Glutamatergic neuron (in vitro differentiated cells): ENCODE measurements at places on chromosomes 5 and 9. TPM values are rescaled to one million over a fixed set of nuclear protein-coding genes. Genes with fewer than 3 reads are reported as not detected.
A peak's percentile ranks its signal among the peaks of the same experiment; 100 is the strongest.

DNA sequence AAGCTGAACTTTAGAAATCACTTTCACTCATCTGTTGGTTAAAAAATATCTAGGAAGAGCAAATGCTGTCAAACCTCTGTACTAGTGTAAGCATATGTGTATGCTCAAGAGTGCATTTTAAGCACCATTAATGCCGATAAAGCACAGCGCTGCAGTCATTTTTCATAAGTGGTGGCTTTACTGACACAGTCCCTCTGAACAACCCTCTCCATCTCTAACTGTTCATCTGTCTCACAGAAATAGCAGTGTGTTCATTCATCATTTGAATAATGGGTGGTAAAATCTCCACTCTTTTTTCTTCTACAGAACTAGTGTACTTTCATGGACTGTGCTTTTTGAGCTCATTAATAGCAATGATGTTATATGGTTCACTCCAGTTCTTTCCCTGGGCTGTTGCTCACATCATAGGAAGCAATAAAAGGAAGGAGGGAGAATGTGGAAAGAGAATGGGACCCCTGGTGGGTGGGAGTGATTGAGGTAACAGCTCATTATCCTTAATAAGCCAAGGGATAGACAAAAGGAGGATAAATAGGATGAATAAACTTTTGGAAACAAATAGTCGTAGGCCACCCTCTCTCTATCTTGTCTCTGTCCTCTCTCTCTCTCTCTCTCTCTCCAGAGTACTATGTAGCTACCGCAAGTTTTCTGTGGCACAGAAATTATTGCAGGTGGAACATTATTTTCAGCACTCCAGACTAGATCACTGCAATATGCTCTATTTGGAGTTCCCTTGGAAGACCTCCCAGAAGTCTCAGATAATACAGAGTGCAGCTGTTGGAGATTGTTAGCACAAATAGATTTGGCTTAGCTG lies 117.9 kb upstream of the PRDM9 start:
- H3K27me3 ChIP-seq = no peaks in the 10 kb centered on the region
- no peak overlapping the region for H3K27ac ChIP-seq
- no peaks in the 10 kb centered on the region for H3K36me3 ChIP-seq
- H3K4me1 ChIP-seq = no peaks in the 10 kb centered on the region
- H3K4me3 ChIP-seq = no peak overlapping the region

DNA sequence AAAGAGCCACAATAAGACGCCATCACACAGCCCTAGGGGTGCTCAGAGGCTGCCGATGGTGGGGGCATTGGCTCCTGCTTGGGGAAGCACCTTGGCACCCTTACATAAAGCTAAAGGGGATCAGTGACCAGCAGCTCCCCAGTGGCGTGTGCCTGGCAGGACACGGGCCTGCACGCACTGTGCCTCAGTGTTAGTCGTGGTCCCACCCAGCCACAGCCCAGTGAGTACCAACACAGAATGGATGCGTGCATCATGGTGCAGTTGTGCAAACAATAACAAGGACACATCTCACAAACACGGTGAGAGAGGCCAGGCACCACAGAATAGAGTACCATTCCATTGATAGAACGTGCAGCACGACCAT lies 103.2 kb downstream of the WNK2 start:
- peak overlapping the region; percentile 49 for H3K4me3 ChIP-seq
- peak overlapping the region; percentile 84 for H3K27ac ChIP-seq
- no peak for DNase-seq
- peaks cover 11% of the 10 kb centered on the region for H3K27me3 ChIP-seq
- peaks cover 30% of the 10 kb centered on the region for H3K4me1 ChIP-seq
- peaks cover 7% of the 10 kb centered on the region for H3K36me3 ChIP-seq

- H3K4me1 ChIP-seq = peaks cover 33% of the 10 kb centered on the region
- peak overlapping the region; percentile 97 for H3K4me3 ChIP-seq
- DNase-seq = no peak
- H3K27ac ChIP-seq = peak overlapping the region; percentile 97
- H3K36me3 ChIP-seq = no peaks in the 10 kb centered on the region
Observed at GRCh38 chr9:86281593-86282076, 703 bp downstream of the ISCA1 start.

DNA sequence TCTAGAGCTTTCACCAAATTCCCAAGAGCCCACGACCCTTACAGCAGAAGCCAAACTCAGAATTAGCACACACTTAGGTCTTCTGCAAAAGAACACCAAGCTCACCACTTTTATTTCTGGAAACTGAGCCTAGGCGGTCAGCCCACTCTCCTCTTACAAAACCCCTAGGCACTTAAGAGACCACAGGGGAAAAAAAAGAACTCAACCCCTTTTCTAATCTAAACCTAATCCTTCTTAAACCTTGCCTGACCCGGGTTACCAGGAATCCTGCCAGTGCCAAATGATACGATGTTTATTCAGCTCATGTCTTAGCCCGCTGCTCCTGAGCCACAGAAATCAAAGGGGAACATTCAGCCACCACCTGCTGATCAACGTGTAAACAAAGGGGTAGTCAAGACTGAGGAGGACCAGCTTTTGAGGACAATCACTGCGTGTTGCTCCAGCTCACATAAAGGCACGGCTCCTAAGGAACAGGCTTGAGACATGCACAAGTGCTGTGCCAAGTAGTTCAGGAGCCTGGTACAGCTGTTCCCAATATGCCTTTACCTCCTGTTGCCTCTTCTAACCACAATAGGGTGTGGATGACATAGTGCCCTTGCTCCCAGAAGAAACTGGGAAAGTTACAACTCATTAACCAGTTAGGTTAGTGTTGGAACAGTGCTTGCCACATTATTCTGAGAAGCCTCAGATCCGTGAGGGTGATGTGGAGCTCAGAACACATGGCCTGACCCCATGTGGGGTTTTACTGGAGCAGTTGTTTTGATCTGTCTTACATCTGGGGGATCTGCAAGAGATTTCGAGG lies 49.3 kb downstream of the ZFAND5 start:
- no peak overlapping the region for H3K4me3 ChIP-seq
- no peak overlapping the region for H3K27ac ChIP-seq
- DNase-seq = no peak
- no peaks in the 10 kb centered on the region for H3K36me3 ChIP-seq

- H3K4me1 ChIP-seq = no peaks in the 10 kb centered on the region
- no peak overlapping the region for H3K27ac ChIP-seq
- DNase-seq = no peak
- H3K4me3 ChIP-seq = no peak overlapping the region
- H3K36me3 ChIP-seq = peaks cover 7% of the 10 kb centered on the region
- H3K27me3 ChIP-seq = no peaks in the 10 kb centered on the region
Observed at GRCh38 chr5:129361441-129362025, 98.6 kb upstream of the ADAMTS19 start.

- no peak overlapping the region for H3K27ac ChIP-seq
- no peak overlapping the region for H3K4me3 ChIP-seq
- no peaks in the 10 kb centered on the region for H3K27me3 ChIP-seq
- H3K4me1 ChIP-seq = no peaks in the 10 kb centered on the region
Observed at GRCh38 chr5:33994845-33995244, 10.4 kb upstream of the SLC45A2 start.

DNA sequence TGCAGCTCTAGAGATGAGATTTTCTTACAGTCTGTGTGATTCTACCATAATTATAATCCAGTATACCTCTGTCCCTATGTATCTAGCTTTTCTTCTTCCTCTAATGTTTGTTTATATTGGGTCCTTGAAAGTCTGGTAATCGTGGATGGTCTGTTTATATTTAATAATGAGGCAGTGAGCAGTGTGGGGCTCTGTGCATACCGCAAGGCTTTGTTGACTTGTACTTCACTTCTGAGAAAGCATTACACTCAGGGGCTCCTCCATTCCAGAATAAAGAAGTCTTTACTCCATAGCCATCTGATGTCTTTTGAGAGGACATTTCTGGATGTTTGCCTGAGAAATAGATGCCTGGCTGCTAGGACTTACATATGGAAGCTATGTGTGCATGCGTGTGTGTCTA lies 4.5 kb upstream of the MPDZ start:
- no peak overlapping the region for H3K27ac ChIP-seq
- peaks cover 3% of the 10 kb centered on the region for H3K27me3 ChIP-seq
- no peak overlapping the region for H3K4me3 ChIP-seq

DNA sequence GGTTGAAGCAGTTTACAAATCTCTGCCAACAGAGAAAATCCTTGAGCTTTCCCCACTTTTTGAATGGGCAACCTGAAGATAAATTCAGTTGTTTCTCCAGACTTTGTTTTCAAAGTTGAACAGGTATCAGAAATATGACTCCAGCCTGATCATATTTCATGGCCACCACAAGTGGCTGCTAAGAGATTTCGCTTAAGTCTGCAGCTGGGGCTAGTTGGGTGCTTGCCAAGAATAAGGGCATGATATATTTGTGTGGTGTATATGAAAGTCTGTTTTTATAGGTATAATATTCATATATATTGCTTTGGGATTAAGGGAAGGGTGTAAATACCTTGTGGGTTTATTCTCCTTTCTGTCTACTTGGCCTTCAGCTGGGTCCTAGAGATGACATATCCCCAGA lies 168.4 kb upstream of the GDNF start:
- H3K27me3 ChIP-seq = no peaks in the 10 kb centered on the region
- DNase-seq = no peak
- H3K4me1 ChIP-seq = no peaks in the 10 kb centered on the region
- H3K4me3 ChIP-seq = no peak overlapping the region

- DNase-seq = no peak
- H3K27ac ChIP-seq = no peak overlapping the region
- no peak overlapping the region for H3K4me3 ChIP-seq
- H3K27me3 ChIP-seq = peaks cover 13% of the 10 kb centered on the region
- peaks cover 9% of the 10 kb centered on the region for H3K4me1 ChIP-seq
Observed at GRCh38 chr9:136368190-136368589, 4.6 kb upstream of the DNLZ start.

- H3K4me3 ChIP-seq = no peak overlapping the region
- no peak overlapping the region for H3K27ac ChIP-seq
- peaks cover 1% of the 10 kb centered on the region for H3K27me3 ChIP-seq
- no peak for DNase-seq
- H3K36me3 ChIP-seq = peaks cover 19% of the 10 kb centered on the region
Observed at GRCh38 chr9:113927277-113927676, 51.2 kb downstream of the ZNF618 start.

DNA sequence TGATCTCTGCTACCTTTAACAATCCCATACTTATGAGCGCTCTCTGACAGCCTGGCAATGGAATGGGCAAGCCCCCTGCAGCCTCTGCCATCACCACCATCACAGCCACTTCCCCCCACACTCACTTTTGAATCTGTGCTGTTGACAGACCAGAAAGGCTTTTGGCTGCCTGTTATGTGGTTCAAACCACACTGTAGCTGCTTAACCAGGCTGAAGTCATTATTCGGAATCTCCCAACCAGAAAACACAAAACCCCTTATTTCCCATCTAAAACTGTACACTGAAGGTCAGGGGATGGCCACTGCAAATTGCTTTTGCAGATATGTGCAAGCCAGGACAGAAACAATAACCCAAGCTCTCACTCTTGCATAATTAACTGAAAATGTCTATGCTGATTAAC lies 35.8 kb downstream of the PTCH1 start:
- no peaks in the 10 kb centered on the region for H3K36me3 ChIP-seq
- DNase-seq = no peak
- H3K27me3 ChIP-seq = no peaks in the 10 kb centered on the region
- H3K4me3 ChIP-seq = no peak overlapping the region

GRCh38 chr9:77149879-77150278 lies 27.5 kb upstream of the VPS13A start:
- H3K4me1 ChIP-seq = no peaks in the 10 kb centered on the region
- no peaks in the 10 kb centered on the region for H3K36me3 ChIP-seq
- H3K27me3 ChIP-seq = no peaks in the 10 kb centered on the region
- no peak overlapping the region for H3K4me3 ChIP-seq
- DNase-seq = no peak

GRCh38 chr5:135131801-135132680 lies 98.0 kb upstream of the PITX1 start:
- H3K4me1 ChIP-seq = peaks cover 5% of the 10 kb centered on the region
- no peak overlapping the region for H3K4me3 ChIP-seq
- DNase-seq = no peak
- H3K27me3 ChIP-seq = peaks cover 8% of the 10 kb centered on the region
- no peaks in the 10 kb centered on the region for H3K36me3 ChIP-seq

DNA sequence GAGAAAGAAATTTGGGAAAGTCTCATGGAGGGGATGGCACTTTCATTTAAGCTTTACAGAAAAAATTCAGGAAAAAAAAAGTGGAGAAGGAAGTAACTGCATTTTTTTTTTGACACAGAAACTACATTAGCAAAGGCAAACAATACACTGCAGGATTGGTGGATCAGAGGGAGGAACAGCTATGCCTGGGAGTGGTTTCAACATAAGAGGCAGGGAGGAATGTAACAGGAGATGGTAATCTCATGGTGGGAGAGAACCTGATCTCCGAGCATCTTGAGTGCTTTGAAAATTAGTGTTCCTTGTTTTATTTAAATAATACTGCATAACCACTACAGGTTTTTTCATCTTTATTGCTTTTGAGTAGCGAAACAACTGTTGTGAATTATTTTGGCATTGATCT lies 249.4 kb downstream of the FAM170A start:
- no peaks in the 10 kb centered on the region for H3K36me3 ChIP-seq
- no peaks in the 10 kb centered on the region for H3K27me3 ChIP-seq
- H3K4me1 ChIP-seq = no peaks in the 10 kb centered on the region

GRCh38 chr9:108160706-108161355 lies 671.3 kb upstream of the KLF4 start:
- H3K27me3 ChIP-seq = peaks cover 5% of the 10 kb centered on the region
- DNase-seq = no peak
- H3K36me3 ChIP-seq = no peaks in the 10 kb centered on the region
- no peak overlapping the region for H3K27ac ChIP-seq

GRCh38 chr9:136328011-136328621 lies 777 bp downstream of the GPSM1 start:
- peaks cover 14% of the 10 kb centered on the region for H3K27me3 ChIP-seq
- H3K4me1 ChIP-seq = peaks cover 11% of the 10 kb centered on the region
- H3K4me3 ChIP-seq = peak overlapping the region; percentile 88
- H3K27ac ChIP-seq = peak overlapping the region; percentile 85
- H3K36me3 ChIP-seq = no peaks in the 10 kb centered on the region

DNA sequence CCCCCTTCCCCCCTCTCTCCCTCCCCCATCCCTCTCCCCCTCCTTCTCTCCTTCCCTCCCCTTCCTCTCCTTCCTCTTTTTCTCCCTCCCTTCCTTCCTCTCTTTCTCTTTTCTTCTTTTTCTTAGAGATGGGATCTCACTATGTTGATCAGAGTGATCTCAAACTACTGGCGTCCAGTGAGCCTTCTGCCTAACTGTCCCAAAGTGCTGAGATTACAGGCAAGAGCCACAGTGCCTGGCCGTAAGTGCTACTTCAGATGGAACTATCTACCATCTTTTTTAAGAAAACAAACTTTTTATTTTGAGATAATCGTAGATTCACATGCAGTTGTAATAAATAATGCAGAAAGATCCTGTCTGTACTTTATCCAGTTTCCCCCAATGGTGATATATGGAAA lies 6.3 kb downstream of the RCL1 start:
- no peaks in the 10 kb centered on the region for H3K36me3 ChIP-seq
- no peak for DNase-seq
- peaks cover 25% of the 10 kb centered on the region for H3K4me1 ChIP-seq

Gene PCDHGA7
- total RNA-seq = 4.2 TPM

Gene ARHGEF28
- 0.47 TPM for total RNA-seq

Gene PCDHA1
- 0.69 TPM for total RNA-seq

Gene NRG2
- 0.81 TPM for total RNA-seq

Gene CARTPT
- not detected for total RNA-seq
